ENCODE measurements at places on chromosomes 11 and 22.

GRCh38 chr11:46210133-46210636 is 67.3 kb upstream of the CREB3L1 start:
- no peak for DNase-seq

DNA sequence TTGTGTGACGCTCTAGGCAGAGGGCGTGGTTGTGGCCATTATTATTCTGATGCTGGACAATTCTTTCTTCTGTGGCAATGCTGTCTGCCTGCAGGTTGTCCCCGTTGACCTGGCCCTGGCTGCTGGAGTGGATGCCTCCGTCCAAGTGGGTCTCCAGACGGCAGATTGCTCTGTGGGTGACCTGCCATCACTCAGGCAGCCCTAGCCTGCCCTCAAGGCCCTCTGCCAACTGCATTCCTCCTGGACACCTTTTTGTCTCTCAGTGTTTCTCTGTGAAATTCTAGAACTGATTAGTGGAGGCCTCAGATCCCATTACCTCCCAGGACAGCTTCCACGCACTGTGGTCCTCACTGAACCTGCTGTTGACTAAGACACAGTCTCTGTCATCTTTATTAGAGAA is 86.7 kb downstream of the TBC1D22A start:
- no peak for DNase-seq

GRCh38 chr11:33997584-33998251 is 53.8 kb upstream of the CAPRIN1 start:
- no peak for DNase-seq

- DNase-seq, result no peak
These were observed 169.1 kb downstream of the RRAS2 start for GRCh38 chr11:14189874-14190273.

DNA sequence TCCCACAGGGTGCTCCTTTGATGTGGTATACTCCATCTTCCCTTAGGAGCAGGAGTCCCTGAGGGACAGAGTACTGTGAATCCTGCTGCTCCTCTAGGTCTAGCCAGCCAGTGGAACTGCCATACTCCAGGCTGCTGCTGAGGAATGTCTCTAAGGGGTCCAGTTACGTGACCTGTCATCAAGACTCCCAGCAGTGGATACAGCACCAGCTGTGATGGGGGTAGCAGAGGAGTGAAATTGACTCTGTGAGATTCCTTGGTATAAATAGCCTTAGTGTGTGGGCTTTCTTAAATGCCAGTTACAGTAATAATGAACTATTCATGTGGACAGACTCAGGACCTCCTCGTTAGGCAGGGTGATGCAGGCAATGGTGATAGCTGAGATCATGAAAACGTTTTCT is 140.4 kb upstream of the LUZP2 start:
- DNase-seq, result no peak

GRCh38 chr11:107252429-107253161 is 205.0 kb downstream of the CWF19L2 start:
- DNase-seq, result no peak

GRCh38 chr22:29470159-29470855 is 9.7 kb upstream of the NEFH start:
- peak; percentile 73 for DNase-seq

- peak; percentile 68 for DNase-seq
These were observed at the start of gene RCOR2 for GRCh38 chr11:63916837-63917691. Gene RCOR2 (minus strand): TSS chr11:63917164. CDS start chr11:63916456, 708 bp downstream.

DNA sequence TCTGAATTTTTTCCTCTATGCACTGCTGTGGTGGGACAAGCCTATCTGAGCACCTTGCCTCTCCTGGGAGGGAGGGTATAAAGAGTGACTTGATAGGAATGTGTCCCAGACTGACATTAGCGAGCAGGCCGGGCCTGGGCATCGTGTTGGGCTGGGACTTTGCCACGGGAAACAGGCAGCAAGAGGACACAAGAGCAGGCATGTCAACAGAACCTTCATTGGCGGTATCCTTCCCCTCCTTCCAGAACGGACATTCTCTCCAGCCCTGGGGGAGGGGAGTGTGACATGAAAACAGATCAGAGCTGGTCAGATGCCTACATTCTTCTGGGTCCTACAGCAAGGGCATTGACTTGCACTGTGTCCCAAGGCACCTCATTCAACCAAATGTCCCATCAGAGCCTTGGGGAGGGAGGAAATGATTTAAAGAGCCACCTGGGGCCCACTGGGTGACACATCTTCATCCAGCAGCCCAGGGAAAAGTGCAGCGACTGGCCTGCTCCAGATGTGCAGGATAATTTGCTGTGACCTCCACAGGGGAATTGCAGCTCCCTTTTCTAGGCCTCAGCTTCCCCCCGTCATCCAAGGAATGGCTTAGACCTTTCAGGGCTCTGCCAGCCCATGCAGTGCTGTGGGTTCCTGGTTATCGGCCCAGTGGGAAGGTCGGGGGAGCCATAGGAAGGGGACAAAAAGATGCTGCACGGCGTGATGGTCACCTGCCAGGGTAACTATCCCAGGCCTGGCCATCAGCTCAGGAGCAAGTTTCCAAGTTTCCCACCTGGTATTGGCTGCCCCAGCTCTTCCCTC is 21.8 kb upstream of the UVRAG start:
- DNase-seq, result no peak

GRCh38 chr11:104688731-104689130 is 209.5 kb downstream of the CASP12 start:
- no peak for DNase-seq

GRCh38 chr11:5986885-5987284 is at the start of gene OR52L1:
Gene OR52L1 (minus strand): TSS chr11:5986985. CDS start chr11:5986930, 55 bp downstream.
- DNase-seq, result no peak

DNA sequence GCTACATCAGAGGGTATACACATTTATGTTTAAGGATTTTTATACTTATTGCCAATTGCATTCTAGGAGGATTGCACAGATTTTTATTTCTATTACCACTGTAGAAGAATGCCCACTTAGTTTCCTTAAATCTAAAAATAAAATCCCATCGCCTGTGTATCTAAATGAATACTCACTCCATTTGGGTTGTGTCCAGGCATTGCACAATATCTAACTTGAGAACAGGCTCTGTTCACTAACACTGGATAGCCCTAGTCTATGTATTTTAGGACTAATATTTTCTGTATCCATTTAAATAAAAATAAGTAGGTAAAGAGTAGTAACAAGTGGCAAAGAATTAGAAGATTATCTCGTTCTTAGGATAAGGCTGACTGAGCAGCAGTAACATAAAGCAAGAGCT is 4.1 kb downstream of the C11orf52 start:
- DNase-seq, result no peak

DNA sequence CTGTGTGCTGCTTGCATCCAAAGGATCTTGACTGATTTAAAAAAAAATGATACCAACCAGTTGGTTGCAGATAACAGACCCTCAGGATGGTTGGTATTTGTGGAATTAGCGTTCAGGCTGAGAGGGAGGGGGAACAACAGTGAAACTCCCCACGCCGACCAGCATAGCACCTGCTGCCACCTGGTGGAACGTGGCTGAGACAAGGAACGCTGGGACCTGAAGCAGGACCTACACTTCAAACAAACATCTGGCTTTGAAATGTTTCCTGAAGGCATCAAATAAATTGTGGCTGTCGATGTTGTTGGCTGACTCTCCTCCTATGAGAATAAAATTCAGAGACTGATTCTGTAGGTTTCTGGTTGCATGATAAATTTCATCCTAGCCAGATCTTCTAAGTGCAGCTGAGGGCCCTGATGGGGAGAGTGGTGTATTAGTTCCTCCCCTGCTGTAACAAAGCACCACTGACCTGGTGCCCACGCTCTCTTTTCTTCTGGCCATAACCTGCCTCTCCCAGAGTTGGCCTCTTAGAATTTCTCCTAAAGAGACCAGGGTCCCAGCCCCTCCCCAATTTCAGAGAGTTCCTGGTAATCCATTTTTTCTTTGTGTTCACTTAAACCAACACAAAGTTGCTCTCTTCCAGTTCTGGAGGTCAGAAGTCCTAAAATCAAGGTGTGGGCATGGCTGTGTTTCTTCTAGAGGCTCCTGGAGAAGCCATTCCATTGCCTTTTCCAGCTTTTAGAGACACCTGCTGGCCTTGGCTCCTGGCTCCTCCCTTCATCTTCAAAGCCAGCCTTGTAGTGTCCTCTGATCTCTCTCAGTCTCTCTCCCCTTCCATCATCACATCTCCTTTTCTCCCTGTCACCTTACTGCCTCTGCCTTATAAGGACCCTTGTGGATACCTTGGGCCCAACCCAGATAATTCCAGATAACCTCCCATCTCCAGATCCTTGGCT is 17.3 kb downstream of the APOL2 start:
- peak; percentile 44 for DNase-seq

- peak; percentile 41 for DNase-seq
These were observed 627 bp downstream of the ASCL2 start for GRCh38 chr11:2269601-2270321.

- no peak for DNase-seq
These were observed 139.5 kb upstream of the TBCEL start for GRCh38 chr11:120884154-120885020.
